ENCODE measurements at places on chromosomes 1 and 21. TPM values are rescaled to one million over a fixed set of nuclear protein-coding genes. Genes with fewer than 3 reads are reported as not detected.
A peak's percentile ranks its signal among the peaks of the same experiment; 100 is the strongest.

Gene AADACL3
- total RNA-seq = not detected

Gene NBPF10
- 2.5 TPM for total RNA-seq

Gene RGS4
- not detected for total RNA-seq

Gene FAM3B
- 323 TPM for total RNA-seq

Gene CCDC24
- total RNA-seq = 14.0 TPM

Gene NBPF26
- total RNA-seq = 95.7 TPM

Gene NUDT17
- total RNA-seq = 2.3 TPM

Gene PRMT2
- total RNA-seq = 210 TPM

Gene LCE2C
- not detected for total RNA-seq

Gene COL9A2
- 8.8 TPM for total RNA-seq

- DNase-seq = no peak
Observed at GRCh38 chr1:102096162-102096561, 99.4 kb upstream of the OLFM3 start.

DNA sequence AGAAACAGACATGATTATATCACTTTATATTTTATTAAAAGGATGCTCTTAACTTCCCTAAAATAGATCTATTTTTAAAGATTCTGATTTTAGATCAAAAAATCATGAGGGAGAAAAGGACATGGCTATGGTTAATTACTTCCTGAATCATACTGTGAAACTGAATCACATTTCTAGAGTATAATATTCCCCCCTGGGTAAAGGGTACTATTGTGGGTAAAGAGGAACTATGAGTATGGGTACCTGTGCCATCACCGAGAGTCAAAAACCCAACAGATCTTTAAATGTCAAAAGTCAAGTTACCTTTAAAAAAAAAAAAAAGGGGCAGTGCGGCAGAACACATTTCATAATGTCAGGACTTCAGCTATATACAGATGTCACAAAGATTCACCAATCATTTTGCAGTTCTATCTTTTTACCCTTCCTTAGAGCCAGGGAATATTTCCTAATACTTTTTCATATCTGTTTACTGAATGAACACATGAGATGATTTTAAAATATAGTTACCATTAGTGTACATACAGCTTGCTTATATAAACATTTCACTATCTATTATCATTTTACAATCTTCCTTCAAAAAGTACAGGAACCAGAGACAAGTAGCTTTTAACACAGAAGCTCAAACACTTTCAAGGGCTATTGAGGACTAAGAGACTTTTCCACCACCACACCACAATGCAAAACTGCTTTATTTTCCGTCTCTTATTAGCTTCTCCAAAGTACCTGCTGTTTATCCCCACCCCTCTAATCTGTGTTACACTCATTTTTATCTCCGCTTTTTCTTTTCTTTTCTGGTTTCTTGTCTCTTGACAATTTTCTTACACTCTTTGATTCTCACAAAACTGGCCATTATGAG, 45.0 kb downstream of the EVI5 start:
- DNase-seq = no peak

DNA sequence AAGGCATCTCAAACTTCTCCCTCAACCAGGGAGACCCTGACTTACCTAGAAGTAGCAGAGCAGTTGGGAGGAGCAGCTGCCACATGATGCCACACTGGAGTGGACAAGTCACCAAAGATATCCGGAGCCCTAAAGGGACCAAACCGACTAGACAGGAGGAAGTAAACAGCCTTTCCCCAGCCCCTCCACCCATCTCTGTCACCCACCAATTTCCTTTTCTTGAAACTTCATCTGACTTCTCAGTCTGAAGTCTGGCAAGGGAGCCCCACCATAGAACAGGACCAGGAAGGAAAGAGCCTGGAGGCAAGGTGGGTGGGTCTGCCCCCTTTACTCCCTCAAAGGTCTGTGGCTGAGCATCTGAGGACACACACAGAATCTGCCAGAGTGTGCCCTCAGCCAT, at the start of gene FCGR3A:
TSS of gene FCGR3A (minus strand) at position 167 of the 400 bp plus-strand sequence. CDS start at position 85, 82 bp downstream.
- DNase-seq = no peak

- DNase-seq = no peak
Observed at GRCh38 chr1:32899586-32900296, 1.4 kb downstream of the TMEM54 start.

- no peak for DNase-seq
Observed at GRCh38 chr1:201842472-201843027, 13.6 kb downstream of the IPO9 start.

DNA sequence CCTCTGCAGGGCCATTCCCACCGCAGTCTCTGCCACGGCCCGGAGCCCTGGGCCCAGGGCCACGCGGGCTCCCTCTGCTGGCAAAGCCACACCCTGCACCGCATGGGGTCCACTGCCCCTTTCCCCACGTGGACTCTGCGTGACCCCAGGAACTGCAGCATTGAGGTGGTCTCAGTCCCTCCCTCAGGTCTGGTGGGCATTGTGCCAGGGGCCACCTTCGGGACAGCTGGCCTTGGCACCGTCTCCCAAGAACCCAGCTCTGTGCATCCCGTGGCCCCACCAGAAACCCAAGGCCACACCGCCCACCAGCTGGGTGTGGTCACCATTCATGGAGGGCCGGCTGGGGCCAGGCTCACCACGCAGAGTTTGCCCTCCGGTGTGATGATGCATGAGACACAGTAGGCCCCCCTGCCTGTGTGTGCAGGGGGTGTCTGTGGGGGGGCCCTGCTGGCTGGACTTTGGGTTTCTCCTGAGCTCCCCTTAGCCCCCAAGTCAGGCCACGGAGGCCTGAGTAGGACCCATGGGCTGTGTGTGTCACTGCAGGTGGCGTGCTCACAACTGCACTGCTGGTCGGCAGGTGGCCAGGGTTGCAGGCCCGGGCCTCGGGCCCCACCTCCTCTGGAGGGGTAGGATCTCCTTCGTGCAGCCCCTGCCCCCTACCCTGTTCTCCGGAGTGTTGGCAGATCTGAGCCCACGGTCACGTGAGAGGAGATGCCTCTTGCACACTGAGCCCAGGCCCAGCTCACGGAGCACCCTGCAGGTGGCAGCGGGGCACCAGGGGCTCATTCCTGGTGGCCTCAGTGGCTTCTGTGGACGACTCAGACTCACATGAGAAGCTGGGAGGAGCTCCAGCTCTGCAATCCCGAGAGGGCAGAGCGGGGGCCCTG, 5.8 kb downstream of the VWA1 start:
- DNase-seq = peak; percentile 70

DNA sequence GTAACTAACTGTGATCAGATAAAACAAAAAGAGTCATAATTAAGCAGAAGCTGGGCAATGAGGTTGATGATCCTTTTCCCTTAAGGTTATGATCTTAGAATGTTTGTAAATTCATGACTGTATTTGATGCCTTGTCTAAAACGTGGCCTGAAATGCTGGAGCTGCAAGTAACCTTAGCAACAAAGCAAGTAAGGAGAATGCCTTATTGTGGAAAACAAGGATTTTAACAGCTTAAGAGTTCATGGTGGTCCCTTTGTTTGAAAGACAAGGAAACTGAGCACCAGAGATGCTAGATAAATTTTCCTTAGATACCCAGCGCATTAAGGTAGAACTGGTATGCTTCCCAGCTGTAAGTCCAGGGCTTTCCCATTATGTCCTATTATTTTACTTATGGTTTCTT, 25.7 kb upstream of the XPR1 start:
- DNase-seq = no peak

GRCh38 chr21:35086357-35086756, 37.3 kb upstream of the RUNX1 start:
- no peak for DNase-seq

DNA sequence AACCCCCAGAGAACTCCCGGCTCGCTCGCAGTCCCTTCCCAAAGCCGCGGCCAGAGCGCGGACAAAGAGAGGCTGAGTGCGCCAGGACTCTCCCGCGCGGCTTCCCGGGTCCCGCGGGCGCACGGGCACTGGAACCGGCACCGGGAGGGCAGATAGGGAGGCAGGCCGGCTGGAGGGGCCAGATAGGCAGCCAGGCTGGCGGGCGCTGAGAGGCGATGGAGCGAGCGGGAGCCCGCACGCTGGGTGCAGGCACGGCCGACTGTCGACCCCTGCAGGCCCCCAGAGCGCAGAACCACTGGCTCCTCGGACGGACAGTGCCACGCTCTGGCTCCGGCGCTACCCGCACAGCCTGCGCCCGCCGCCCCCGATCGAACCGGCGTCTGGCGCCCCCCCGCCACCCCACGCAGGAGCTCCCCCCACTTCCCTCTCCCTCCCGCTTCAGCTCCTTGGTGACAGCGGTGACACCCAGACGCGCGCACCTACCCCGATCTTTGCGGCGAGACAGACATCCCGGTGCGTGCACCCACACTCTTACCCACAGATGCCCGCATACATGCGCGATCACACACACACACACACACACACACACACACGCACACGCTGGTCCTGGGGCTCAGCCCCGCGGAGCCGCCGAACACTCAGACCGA, 534 bp downstream of the SLC6A9 start:
- no peak for DNase-seq

GRCh38 chr21:23853796-23854379, 1753.4 kb downstream of the MRPL39 start:
- no peak for DNase-seq

DNA sequence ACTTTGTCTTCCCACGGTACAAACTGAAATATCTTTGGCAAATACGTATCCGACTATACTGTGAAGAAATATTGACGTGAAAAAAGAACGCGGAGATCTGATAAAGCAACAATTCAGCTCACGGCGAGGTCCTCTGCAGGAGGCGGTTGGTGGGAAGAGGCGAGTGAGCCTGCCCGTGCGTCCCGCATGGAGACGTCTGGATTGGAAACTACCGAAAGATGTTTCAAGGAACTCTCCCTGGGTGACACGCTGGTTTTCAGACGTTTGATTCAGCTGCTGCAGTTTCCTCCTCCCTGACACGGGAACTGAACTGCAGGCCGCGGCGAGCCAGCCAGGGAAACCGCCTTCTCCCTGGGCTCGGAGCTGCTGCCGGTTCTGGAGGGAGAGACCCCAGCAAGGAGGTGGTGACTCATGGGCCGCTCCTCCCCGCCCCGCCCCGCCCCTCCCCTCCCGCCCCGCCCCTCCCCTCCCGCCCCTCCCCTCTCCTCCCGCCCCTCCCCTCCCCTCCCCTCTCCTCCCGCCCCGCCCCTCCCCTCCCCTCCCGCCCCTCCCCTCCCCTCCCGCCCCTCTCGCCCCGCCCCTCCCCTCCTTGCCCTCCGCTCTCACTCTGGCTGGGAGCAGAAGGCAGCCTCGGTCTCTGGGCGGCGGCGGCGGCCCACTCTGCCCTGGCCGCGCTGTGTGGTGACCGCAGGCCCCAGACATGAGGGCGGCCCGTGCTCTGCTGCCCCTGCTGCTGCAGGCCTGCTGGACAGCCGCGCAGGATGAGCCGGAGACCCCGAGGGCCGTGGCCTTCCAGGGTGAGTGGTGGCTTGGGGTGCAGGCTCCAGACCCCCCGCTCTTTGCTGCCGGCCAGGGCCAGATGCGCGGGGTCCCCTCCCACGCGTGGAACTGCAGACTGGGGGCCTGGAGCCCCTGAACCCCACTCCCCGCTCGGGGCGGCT, at the start of gene COL6A1:
TSS of gene COL6A1 (plus strand) at position 620 of the 941 bp plus-strand sequence. CDS start at position 701, 81 bp downstream.
- peak; percentile 78 for DNase-seq

GRCh38 chr1:227888404-227889046, 59.2 kb downstream of the WNT9A start:
- no peak for DNase-seq

GRCh38 chr21:39737376-39738000, 7.5 kb upstream of the IGSF5 start:
- DNase-seq = no peak

DNA sequence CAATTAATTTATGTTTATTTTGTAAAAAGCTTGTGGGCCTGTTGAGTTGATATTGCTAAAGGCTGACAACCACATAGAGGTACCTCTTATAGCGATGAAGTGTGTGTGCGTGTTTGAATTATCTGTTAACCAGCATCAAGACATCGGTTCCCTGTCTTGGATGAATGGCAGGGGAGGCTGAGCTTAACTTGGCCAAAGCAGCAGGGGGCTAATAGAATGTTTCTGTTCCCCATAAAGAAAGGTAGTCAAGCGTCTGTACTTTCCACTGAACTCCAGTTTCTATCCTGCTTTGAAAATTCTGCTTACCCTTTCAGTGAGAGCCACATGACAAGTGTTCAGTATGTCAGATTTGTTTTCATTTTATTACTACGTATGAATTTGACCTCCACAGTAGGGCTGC, 63.0 kb downstream of the ROR1 start:
- no peak for DNase-seq

GRCh38 chr1:207461649-207462048, 7.5 kb downstream of the CR2 start:
- DNase-seq = no peak

- DNase-seq = no peak
Observed at GRCh38 chr1:31310198-31310597, 13.4 kb downstream of the ZCCHC17 start.

DNA sequence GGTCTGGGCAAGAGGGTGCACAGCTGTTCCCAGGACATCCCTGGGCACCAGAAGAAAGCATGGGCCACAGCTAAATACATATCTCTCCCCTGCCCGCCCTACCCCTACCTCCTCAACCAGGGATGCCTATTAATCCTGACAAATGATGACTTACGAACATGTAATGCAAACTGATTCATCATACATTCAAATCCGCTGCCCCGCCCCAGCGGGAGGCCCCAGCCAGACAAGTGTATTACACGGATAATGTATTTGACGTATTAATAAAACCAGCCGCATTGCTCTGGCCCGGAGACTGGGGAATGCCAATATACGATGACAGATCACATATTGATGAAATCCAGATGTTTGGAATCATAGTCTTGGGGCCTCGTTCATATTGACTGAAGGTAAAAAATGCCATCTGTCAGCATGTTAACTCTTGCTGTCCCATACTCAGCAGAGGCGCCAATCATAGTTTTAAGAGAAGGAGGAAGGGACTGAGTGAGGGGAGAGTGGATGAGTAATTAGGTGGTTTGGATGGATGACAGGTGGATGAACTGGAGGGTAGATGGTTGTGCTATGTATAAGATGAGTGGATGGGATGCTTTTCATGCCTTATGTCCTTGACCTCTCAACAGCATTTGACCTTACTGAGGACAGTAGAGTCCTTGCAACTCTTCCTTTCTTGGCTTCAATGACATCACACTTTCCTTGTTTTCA, 68.2 kb downstream of the TMEM53 start:
- DNase-seq = no peak

DNA sequence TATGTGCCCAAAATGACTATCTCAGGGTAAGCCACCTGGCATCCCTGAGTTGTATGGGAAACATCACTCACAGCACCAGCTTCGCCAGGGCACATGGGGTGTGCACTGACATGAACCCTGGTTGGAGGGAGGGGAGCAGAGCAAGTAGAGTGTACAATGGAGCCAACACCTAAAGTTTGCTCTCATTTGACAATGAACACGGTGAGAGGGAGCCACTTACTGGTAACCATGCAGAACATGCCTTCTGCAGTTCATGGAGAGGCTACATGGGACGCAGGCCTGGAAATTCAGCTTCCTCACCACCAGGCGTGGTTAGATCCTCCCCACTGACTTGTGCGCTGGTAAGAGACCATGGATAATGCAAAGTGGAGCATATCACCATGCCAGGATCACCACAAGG, 10.0 kb upstream of the CPLANE2 start:
- DNase-seq = peak; percentile 6

GRCh38 chr1:8314346-8315280, 3.3 kb upstream of the SLC45A1 start:
- peak; percentile 86 for DNase-seq

Measured in Peyer's patch (tissue), 4 donors.